Effector CD8-positive, alpha-beta T cell (primary cell): ENCODE measurements at places on chromosomes 1 and 21.

DNA sequence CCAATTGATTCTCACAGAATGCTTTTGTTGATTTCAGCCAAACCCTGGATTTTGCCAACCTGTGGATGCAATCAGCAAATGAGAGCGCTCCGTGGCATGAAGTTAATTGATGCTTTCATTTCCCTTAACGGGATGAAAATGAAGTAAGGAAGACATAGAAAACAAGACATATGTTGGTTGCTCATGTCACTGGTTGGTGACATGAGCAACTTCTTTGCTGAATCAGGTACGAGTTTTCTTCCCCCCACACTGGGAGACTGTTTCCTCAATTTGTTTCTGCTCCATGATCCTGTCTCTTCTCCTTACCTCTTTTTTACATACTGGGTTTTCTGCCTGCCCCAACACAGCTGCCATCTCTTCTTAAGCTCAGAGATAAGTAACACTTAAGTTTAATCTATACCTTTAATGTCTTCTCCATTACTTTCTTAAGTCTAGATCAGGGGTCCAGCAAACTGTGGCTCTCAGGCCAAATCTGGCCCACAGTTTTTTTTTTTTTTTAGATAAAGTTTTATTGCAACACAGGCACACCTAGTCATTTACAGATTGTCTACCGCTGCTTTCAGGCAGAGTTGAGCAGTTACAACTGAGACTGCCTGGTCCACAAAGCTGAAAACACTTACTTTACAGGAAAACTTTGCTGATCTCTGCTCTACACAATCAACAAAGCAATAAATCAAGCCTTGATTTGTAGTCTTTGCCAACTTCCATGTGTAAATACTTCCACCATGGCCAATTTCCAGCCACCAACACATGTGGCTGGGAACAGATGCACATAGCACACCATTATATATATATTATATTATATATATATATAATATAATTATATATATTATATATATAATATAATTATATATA, 13.3 kb downstream of the GPR157 start:
- DNase-seq, result no peak

GRCh38 chr1:204477036-204477740, 17.4 kb downstream of the PIK3C2B start:
- no peak for DNase-seq

GRCh38 chr1:87273291-87273690, 55.4 kb upstream of the LMO4 start:
- DNase-seq, result no peak

DNA sequence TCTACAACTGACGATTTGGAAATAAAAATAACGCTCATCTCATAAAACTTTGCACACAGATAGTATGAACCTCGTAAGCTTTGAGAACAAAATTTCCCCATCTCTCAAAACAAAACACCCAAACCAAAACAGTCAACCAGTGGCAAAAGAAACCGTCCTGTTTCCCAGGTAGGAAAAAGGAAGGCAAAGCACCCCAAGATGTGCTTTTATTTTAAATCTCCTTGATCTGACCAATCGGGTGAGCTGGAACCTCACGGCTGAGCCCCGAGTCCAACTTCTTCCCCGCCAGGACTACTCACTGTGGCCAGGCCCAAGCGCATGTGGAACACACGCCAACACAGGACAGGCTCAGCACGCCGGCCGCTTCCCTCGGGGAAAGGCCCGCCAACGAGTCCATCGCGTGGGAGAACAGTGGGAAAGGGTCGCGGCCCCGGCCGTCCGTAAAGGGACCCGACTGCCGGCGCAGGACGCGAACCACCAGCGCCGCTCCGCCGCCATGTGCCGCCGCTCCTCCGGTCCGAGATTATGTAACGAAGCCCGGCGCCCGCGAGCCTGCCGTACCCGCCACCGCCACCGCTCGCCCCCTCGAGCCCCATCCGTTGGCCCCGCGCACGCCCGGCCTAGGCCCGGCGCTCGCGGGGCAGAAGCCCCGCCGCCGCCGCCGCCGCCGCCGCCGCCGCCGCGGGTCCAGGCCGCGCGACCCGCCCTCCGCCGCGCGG, 759 bp downstream of the AHCTF1 start:
- DNase-seq, result peak; percentile 38

DNA sequence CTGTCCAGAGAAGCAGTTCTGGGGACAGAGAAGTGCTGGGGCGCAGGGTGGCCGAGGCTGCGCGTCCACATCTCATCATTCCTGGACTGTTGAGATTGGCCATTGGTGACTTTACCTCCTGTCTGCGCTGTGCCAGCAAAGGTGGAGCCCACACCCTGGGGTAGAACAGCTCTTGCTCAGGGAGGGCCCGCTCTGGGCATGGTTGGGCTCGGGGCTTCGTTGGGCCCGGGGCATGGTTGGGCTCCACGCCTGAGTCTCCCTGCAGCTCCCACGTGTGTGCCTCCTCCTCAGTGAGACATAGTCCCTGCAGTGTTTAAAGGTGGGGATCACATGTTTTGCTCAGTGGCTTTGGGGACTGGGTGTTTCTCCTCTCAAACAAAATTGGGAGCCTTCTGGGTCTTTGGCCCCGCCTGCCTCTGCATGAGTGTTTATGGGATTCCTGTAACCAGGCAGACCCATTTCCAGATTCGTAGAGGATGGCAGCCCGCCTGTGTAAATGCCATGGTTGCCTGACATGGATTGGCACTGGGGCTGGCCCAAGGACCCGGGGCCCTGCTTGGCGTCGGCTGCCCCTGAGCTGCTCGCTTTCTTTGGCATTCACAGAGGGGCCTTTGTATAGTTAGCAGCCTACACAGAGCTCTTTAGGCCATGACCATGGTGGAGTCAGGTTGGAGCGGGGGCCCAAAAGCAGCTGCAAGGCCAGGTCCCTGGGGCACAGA, 104.6 kb downstream of the TLR5 start:
- no peak for DNase-seq

- no peak for DNase-seq
Measured at GRCh38 chr1:145886390-145886789, 724 bp upstream of the ANKRD35 start.

- no peak for DNase-seq
Measured at GRCh38 chr1:67687649-67688048, 2.6 kb downstream of the GADD45A start.

DNA sequence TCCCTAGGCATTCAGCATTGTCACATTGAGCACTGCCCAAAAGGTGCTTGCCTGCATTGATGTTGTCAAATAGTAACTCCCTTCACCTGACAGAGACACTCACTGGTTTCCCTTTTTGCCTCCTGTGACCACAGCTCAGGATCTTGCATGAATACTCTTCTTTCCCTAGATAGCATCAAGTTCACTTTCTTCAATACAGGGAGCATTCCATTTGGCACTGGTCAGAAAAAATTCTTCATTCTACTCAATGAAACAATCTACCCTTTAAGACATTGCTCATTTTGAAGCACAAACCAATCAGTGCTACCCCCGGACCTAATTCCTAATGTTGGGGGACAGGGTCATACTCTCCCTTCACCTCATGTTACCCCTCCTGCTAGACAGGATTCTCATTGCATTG, 319.0 kb upstream of the SNX7 start:
- DNase-seq, result no peak

- no peak for DNase-seq
Measured at GRCh38 chr1:923991-924655, 400 bp downstream of the SAMD11 start.

- DNase-seq, result no peak
Measured at GRCh38 chr1:90339811-90340210, 344.9 kb downstream of the ZNF326 start.

DNA sequence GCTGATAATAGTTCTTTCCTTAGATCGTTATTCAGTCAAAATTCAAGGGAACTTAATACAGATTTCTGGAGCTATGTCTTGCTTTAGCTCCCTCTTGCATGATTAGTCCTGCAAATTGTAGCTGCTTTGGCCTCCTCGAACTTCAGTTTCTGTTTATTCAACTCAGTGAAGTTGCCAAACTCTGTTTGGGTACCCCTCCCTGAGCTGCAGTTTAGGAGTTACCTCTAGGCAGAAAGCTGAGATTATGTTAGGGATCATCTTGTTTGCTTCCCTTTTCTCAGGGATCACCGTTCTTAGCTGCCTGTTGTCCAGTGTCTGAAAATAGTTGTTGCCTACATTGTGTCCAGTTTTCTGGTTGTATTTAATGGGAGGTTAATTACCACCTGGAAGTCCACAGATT, 43.5 kb downstream of the SNX27 start:
- DNase-seq, result no peak

- no peak for DNase-seq
Measured at GRCh38 chr1:115046751-115047150, 17.1 kb downstream of the TSHB start.

GRCh38 chr1:51948491-51948915, 42.0 kb downstream of the RAB3B start:
- DNase-seq, result no peak

DNA sequence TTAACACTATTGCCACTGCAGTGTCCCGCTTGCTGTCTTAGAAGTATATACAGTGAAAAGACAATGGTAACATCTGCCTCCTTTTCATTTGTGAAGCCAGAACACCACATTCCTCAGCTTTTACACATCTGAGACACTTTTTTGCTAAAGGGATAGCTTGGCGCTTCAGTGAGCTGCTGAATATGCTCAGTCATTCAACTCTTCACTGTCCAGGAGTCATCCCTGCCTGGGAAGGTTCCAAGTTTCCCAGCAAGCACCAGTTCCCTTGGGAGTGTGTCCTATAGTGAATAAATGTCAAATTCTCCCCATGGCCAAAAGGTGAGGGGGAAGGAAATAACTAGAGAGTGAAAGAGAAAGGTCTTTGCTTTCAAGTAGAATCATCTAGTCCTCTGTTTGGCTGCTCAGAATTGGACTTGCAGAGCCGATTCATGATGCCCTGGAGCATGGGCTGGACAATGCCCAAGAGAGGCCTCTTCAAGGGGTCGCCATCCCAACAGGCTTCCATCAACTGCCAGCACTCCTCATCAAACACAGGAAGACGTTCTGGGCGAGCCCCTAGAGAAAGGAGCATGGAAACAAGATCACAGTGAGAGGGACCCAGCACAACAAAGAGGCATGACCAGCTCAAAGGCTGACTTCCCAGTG, 25.5 kb upstream of the RBBP5 start:
- no peak for DNase-seq

GRCh38 chr1:13461977-13462376, 51.7 kb downstream of the PRAMEF20 start:
- no peak for DNase-seq

DNA sequence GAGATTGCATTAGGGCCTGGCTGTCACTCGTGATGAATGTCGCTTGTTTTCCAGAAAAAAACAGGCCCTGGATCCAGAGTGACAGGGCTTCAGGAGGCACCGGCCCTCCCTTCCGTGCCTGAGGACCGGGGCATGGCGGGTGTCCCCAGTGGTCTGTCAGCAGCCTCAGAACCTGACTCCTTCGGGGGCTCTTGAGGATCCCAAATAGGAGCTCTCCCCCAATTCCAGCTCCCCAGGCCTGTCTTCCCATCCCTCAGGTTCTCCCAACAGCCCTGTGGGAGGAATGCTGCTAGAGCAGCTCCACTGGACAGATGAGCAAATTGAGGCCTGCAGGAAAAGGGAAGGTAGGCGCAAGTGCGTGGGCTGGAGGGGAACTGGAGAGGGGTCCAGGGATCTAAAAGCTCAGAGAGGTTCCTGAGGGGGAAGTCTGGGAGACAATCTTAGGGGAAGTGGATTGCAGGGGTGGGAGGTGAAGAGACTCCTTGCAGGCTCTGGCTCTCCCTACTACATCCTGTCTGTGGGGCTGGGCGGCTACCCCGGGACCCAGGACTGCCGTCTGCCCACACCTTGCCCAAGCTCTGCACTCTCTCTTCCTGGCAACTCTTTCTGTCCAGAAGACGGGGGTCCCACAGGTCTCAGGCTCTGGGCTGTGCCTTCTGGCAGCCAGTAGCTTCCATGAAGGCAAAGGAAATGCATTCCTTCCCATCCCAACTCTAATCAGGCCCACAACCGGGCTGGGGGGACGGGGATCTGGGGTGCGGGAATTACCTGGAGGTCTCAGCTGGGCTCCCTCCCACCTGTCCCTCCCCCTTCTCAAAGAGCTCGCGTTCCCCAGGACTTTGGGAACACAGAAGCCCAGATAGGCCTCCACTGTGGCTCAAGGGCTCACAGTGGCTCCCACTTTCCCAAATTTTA, 105.7 kb upstream of the CASZ1 start:
- no peak for DNase-seq

DNA sequence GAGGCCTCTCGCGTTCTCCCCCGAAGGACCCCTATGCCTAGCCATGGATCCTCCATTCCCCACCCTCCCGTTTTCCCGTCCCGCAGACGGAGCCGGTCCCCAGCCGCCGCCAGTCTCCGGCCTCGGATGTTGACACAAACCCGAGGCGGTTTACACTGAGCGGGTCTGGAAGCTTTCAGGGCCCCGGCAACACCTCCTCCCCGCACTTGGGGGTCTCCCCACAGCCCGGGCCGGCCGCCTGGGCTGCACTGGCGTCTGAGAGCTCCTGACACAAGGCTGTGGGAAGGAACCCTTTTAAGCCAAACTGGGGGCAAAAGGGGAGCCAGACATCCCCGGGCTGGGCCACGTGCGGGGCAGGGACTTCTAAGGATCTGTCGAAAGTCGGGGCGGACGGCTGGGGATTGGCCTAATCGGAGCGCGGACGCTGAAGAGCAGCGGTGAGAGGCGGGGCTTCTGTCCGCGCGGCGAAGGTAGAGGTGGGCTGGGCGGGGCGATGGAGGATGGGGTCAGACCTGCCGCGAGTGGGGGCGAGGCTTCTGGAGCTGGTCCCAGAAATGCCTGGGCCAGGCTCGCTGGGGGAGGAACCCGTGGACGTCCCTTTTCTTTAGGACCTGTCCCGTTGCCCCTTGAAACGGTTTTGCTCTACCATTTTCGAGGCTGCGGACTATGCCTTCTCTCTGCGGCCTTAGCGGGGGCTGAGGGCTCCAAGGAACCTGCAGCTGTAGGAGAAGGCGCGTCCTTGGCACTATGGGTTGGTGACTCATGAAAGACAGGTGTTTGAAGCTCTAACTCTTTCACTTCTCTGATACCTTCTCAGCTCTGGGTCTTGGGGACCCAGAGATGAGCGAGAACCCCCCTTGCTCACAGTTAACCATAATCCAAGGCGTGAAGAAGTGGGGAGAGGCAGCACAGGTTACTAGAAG, 1.2 kb upstream of the HPCAL4 start:
- peak; percentile 15 for DNase-seq

- no peak for DNase-seq
Measured at GRCh38 chr1:54614024-54614423, 9.3 kb downstream of the FAM151A start.

GRCh38 chr1:21237446-21238088, 52.7 kb downstream of the ECE1 start:
- DNase-seq, result no peak

GRCh38 chr1:110708974-110709440, 34.3 kb upstream of the KCNA3 start:
- DNase-seq, result no peak
